ENCODE measurements at places on chromosomes 7 and 10.

GRCh38 chr7:30910411-30911073 is 1.1 kb upstream of the AQP1 start:
- DNase-seq, result no peak

- no peak for DNase-seq
Observed at GRCh38 chr10:62056698-62057097, 155.2 kb downstream of the ARID5B start.

DNA sequence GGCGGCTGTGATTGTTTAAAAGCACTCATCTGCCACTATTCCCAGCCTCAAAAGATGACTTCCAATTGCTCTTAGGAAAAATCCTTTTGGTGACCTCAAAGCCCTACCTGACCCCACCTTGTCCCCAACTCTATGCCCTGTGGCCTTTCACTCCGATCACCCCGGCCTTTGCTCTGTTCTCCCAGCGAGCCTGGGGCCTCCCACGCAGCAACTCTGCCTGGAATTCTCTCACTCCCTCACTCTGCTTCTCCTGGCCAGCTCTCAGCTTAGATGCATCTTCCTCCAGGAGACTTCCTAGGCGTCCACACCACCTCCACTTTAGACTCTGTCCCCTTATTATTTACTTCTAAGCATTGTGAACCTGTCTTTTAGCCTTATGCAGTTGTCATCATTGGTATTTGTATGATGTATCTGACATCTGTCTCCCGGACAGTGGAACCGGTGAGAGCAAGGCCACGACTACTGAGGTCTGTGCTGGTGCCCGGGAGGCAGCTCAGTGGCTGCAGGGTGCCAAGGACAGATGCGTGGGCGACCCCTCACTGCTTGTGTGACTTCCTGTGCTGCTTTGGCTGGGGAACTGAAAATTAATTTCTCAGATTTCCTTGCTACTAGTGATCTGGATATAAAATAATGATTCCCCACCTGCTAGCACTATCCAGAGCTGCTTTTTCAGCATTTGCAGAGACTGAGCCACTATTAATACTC is 63.0 kb downstream of the PIP4K2A start:
- no peak for DNase-seq

GRCh38 chr7:54331311-54331710 is 210.9 kb upstream of the VSTM2A start:
- no peak for DNase-seq

- no peak for DNase-seq
Observed at GRCh38 chr7:85659364-85659763, 472.5 kb upstream of the SEMA3D start.

GRCh38 chr7:128381161-128381821 is 19.8 kb upstream of the PRRT4 start:
- no peak for DNase-seq

- no peak for DNase-seq
Observed at GRCh38 chr7:91628742-91629141, 251.8 kb downstream of the MTERF1 start.

GRCh38 chr10:36349445-36350078 is 707.5 kb upstream of the FZD8 start:
- no peak for DNase-seq

GRCh38 chr7:130478991-130479390 is 12.9 kb upstream of the MEST start:
- DNase-seq, result no peak

GRCh38 chr7:47454069-47454973 is 127.6 kb downstream of the TNS3 start:
- no peak for DNase-seq

DNA sequence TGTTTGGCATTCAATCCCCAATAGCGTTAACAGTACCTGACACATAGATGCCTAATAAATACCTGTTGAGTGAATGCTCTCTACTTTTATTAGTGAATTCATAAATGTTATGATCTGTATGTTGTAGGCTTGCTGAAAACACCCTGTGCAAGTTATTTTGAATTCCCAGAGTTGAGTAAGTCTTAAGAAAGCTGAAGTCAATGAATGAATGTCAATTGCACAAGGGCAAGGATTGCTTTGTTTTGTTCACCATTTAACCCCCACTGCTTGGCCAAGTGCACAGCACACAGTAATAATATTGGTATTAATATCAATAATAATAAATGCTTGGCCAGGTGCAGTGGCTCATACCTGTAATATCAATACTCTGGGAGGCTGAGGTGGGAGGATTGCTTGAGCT is 10.2 kb downstream of the CPA1 start:
- no peak for DNase-seq

DNA sequence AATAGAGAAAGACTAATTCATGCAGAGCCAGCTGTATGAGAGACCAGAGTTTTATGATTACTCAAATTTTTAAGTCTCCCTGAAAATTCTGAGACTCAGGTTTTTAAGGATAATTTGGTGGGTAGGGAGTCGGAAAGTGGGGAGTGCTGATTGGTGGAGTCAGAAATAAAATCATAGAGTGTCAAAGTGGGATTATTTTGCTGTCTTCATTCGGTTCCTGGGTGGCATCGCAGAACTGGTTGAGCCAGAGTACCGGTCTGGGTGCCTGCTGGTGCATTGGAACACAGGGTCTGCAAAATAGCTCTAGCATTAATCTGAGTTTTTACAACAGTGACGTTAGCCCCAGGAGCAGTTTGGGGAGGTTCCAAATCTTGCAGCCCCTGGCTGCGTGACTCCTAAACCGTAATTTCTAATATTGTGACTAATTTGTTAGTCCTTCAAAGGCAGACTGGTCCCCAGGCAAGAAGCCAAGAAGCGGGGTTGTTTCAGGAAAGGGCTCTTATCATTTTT is 32.4 kb downstream of the GPRIN2 start:
- DNase-seq, result no peak

DNA sequence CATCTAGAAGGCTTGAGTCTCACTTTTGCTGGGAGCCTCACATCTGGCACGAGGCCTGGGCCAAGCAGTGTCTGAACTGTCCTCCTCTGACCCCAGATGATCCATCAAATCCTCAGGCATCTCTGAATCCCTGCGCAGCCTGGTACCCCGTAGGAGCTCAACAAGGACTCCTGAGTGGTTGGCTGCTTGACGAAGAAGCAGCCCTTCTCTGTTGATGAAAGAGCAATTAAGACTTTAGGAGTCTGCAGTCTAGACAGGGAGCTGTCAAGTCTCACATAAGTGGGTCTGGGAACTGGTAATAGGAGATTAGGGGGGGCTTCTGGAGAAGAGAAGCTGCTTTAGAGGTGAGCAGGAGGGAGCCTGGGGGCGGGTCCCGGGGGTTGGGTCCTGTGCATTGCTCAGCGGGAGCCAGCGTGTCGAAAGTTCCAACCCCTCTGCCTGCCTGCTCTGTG is 326.0 kb downstream of the RPS24 start:
- no peak for DNase-seq

DNA sequence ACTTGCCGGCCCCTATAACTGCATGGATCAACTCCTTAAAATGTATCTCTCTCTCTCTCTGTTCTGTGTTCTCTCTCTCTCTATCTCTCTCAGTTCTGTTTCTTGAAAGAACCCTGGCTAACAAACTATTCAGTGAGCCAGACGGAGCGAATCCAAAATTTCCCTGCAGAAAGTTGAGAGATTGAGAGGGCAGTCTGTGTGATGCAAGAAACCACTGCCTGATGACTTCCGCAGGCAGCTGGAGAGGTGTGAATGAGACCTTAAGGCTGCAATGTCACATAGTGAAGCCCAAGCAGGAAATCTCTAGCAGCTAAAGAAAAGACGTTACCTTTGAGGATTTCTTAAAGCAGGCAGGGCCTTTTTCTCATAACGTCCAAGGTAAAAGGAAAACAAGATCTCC is 17.3 kb downstream of the FAM107B start:
- no peak for DNase-seq

DNA sequence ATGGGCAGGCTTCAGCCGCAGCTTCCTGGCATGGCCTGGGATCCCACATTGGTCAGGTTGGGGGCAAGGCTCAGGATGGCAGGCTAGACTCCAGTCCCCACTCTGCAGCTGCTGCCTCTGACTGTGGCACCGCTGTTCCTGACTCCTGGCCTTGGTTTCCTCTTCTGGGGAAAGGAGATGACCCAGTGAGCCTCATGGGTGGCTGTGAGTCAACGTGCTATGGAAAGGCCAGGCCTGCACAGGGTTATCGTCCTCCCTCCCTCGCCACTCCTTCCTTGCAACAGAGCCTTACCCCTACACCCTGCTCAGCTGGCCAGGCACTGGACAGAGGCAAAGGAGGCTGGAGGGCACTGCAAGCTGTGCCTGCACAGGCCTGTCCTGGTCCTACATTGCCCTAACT is 36.1 kb upstream of the CHST15 start:
- no peak for DNase-seq

DNA sequence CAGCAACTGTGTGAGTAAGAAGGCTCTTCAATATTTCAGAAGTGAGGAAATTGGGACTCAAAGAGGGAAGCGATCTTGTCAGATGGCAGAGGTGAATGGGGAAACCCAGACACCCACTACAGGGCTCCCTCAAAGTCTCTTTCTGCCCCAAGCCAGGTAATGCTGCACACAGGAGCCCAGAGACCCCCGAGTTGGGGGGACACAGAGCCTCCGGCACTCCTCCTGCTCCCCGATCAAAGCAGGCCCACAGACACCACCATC is 139.4 kb downstream of the TNS3 start:
- no peak for DNase-seq

GRCh38 chr7:125427676-125428075 is 498.1 kb upstream of the POT1 start:
- DNase-seq, result no peak

- DNase-seq, result no peak
Observed at GRCh38 chr7:7653593-7654187, 13.1 kb downstream of the UMAD1 start.

DNA sequence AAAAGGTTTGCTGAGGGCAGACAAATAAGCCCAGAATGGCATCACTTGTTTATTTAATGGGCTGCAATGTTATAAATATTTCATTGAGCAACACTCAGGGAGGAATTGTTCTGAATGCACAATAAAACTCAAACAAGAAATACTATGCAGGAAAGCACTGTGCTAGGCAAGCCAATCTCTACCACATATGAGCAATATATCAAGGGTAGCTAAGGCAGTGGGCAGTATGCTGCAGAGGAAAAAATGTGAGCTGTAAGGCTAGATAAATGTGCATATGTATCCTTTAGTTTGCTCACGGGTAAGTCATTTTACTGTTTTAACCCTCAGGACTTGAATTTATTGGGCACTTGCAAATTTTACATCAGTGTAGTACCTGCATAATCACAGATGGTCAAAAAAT is 349.6 kb downstream of the CDC14C start:
- DNase-seq, result no peak

DNA sequence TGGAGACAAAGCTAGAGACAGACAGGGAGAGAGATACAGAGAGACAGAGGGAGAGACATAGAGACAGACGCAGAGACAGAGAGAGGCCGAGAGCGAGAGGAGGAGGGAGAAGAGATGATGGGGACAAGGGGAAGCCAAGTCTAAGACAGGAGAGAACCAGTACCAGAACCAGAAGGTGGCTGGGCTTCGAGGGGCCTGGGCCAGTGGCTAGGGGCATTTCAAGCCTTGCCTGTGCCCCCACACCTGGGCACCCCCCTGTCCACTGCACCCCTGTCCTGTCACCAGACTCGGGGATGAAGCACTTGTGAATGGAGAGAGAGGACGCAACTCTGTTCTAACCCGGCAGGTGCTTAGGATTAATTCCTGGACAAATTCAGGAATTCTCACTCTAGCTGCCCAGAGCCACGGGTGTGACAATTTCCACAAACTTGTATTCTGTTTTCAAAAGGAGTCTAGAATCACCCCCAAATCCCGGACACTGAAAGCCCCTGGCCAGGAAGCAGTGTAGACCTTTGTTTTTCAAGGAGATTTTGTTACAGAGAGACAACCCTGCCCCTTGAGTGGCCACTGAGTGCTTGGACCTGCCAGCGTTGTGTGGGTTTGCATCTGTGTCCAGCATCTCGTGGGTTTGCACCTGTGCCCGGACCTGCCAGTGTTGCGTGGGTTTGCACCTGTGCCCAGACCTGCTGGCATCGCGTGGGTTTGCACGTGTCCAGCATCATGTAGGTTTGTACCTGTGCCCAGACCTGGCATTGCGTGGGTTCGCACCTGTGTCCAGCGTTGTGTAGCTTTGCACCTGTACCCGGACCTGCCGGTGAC is 157.3 kb downstream of the WDR37 start:
- no peak for DNase-seq

- no peak for DNase-seq
Observed at GRCh38 chr7:44764665-44765578, 16.3 kb downstream of the ZMIZ2 start.

Measured in C1 segment of cervical spinal cord (tissue), 14 donors.